Neural progenitor cell (in vitro differentiated cells): ENCODE measurements at places on chromosomes 6 and 20.

GRCh38 chr6:126747728-126748540, 370.5 kb upstream of the RSPO3 start:
- H3K4me1 ChIP-seq, result no peaks in the 10 kb centered on the region
- no peak overlapping the region for H3K4me3 ChIP-seq
- no peaks in the 10 kb centered on the region for H3K27me3 ChIP-seq
- H3K36me3 ChIP-seq, result no peaks in the 10 kb centered on the region
- DNase-seq, result no peak
- no peak overlapping the region for H3K27ac ChIP-seq

DNA sequence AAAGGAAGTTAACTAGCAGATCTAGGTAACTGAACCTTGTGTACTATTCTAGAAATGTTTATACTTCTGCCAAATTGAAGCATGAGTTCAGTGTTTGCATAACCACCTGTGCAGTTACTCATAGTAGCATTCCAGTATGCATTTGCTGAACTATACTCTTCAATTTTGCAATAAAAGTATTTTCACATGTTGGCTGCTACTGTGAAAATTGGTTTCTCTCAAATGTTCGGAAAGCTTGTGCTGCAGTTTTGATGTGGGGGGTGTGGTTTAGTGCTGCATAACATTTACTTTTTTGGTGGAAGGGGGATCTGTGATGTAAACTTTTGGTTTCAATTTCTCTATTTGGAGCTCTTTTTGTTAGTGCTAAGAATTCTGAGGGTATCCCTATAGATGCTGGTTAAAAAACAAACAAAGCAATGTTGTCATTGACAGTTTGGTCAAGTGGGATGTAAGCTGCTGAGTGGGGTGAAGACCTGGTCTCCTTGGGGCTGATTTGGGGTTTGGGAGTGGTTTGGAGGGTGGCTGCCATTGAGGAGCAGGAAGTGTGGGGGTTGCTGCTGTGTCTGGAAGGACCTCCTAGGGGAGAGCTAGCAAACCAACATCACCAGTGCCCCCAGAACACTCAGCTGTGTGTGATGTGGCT, 87.8 kb downstream of the CARMIL1 start:
- no peak overlapping the region for H3K4me3 ChIP-seq
- H3K4me1 ChIP-seq, result peaks cover 17% of the 10 kb centered on the region
- no peak for DNase-seq
- no peak overlapping the region for H3K27ac ChIP-seq

- peaks cover 5% of the 10 kb centered on the region for H3K4me1 ChIP-seq
- no peaks in the 10 kb centered on the region for H3K27me3 ChIP-seq
- no peaks in the 10 kb centered on the region for H3K36me3 ChIP-seq
These were observed 84.7 kb upstream of the SCP2D1 start for GRCh38 chr20:18728870-18729224.

DNA sequence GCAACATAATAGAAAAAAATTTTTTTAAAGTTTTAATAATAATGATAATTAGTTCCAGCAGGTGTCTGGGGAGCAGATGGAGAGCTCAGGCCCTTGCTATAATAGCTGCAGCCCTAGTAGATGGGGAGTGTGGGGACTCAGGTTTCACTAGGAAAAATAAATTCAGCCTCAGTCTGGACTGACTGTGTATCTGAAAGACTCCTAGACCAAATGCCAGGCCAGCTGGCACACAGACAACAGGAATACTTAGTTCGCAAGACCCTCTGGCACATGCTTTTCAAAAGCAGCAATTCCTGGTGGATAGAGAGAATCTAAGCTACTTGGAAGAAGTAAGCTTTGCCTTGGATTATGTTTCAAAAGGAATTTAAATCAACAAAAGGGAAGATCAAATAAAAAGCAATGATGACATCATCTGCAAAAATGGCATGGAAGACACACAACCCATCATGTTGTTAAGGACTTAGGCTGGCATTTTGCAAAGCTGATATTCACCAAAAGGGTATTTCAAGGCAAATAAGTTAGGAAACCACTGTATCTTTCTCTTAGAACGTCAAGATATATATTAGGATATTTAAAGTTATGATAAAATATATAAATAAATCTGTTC, 107.8 kb downstream of the RNGTT start:
- no peaks in the 10 kb centered on the region for H3K36me3 ChIP-seq
- H3K27ac ChIP-seq, result no peak overlapping the region
- no peak overlapping the region for H3K4me3 ChIP-seq

DNA sequence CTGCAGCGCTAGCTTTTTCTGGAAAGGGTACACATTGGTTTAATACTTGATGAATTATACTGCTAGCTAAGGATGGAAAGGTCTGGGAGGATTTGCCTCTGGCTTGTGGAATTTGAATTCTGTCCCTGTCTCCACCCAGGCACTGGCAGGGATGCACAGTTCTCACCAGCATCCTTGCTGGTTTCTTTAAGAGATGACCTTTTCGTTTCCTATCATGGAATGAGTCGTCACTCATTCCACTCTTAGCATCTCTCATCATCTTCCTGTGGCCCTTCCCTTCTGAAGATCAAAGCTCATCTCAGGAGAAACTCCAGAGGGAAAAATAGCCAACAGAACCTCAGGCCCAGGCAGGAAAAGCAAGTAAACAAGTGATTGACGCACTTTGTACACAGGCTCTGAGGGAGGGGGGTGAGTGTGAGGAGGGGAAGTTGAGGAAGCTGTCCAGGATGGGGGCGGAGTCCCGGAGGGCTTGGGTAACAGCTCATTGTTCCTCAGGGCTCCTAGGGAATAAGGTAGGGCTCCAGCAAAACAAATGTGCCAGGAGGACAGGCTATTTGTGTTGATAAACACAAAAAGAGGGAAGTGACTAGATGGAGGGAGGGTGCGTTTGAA, 25.7 kb upstream of the SAYSD1 start:
- no peaks in the 10 kb centered on the region for H3K27me3 ChIP-seq
- DNase-seq, result no peak
- no peaks in the 10 kb centered on the region for H3K36me3 ChIP-seq
- no peak overlapping the region for H3K27ac ChIP-seq
- no peaks in the 10 kb centered on the region for H3K4me1 ChIP-seq
- no peak overlapping the region for H3K4me3 ChIP-seq

DNA sequence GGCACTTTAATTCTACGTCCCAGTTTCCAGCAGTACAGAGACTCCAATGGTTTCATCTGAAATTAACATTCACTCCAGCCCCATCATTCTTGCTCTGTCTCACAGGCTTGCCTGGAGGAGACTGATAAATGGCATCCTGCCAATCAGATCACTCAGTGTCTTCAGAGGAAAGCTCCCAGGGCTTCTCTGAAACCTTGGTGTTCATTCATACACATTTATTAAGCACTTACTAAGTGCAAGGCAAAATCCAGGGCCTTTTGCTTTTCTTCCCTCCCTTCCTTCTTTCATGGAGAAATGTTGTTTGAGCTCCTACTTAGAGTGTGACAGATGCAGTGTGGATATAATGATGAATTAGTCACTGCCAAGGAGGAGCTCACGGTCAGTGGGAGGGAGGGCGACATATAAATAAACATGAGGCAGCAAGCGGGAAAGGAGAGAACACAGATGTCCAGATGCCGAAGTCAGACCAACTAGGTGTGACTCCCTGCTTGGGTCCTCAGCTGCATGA, 106.7 kb upstream of the DTNBP1 start:
- H3K27ac ChIP-seq, result no peak overlapping the region
- H3K4me1 ChIP-seq, result no peaks in the 10 kb centered on the region
- no peak overlapping the region for H3K4me3 ChIP-seq

GRCh38 chr20:31587545-31588389, 17.3 kb upstream of the ID1 start:
- H3K36me3 ChIP-seq, result no peaks in the 10 kb centered on the region
- H3K4me1 ChIP-seq, result peaks cover 14% of the 10 kb centered on the region
- peak overlapping the region; percentile 49 for H3K4me3 ChIP-seq
- no peak overlapping the region for H3K27ac ChIP-seq

DNA sequence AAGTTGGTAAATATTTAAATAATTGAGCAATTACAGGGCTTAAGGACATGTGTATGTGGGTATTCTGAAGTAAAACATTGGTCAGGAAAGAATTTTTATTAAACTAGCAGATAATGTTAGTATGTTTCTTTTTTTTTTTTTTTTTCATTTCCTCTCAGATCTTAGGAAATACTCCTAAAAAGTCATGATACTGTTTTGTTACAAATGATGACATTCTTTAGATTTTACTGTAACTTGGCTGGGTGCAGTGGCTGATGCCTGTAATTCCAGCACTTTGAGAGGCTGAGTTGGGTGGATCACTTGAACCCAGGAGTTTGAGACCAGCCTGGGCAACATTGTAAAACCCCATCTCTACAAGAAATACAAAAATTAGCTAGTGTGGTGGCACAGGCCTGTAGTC, 41.5 kb downstream of the CDC40 start:
- no peaks in the 10 kb centered on the region for H3K27me3 ChIP-seq
- H3K4me1 ChIP-seq, result no peaks in the 10 kb centered on the region
- no peak overlapping the region for H3K27ac ChIP-seq
- no peak overlapping the region for H3K4me3 ChIP-seq
- no peak for DNase-seq
- peaks cover 17% of the 10 kb centered on the region for H3K36me3 ChIP-seq

DNA sequence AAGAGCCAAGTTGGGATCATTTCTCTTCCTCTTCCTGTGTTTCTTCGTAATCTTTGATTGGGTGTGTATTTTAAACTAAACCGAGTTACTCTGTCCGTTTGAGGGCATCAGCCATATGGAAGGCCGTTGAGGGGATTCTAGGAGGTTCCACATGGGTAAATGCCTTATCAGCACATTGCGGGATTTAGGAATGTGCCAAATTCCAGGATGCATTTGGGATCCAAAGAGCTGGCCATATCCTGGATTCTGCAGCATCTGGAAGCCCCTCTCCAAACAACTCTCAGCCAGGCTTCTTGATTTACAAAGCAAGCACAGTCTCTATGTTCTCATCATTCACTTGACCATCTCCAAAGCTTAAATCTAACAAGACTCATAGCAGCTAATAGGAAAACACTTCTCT, 67.6 kb upstream of the RIN2 start:
- H3K27ac ChIP-seq, result no peak overlapping the region
- H3K27me3 ChIP-seq, result no peaks in the 10 kb centered on the region
- no peaks in the 10 kb centered on the region for H3K36me3 ChIP-seq
- no peak for DNase-seq
- no peaks in the 10 kb centered on the region for H3K4me1 ChIP-seq
- no peak overlapping the region for H3K4me3 ChIP-seq
